ENCODE measurements at places on chromosomes 1 and 21.

DNA sequence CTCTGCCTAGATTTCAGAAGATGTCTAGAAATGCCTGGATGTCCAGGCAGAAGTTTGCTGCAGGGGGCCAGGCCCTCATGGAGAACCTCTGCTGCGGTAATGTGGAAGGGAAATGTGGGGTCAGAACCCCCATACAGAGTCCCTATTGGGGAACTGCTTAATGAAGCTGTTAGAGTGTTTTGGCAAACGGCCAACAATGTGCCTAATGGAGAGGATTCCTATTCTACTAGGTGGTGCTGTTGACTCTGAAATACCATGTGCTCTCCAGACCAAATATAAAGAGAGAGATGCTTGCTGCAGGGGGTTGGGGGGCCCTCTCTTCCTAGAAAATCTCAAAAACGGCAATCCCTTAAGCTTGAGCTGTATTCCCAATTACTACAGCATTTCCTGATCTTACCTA is 57.1 kb upstream of the DR1 start:
- DNase-seq, result no peak

GRCh38 chr1:174982971-174983689 is 16.6 kb upstream of the CACYBP start:
- no peak for DNase-seq

DNA sequence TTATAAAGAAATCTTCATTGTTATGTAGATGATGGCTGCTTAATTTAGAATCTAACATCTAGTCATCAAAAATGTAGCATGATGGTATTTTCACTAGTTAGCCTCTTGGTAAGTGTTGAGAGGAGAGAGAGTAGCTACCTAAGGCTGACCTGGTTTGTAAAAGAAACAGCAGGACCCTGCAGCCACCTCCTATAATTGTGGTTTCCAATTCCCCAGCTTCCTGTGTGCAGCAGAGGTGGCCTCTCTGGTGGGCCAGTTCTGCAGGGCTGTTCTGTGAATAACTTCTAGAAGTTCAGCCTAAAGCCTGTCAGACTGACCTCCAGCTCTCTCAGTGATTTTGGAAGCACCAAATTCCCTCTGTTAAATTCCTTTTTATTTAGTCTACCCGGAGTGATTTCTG is 246.4 kb upstream of the LRRC7 start:
- DNase-seq, result no peak

- DNase-seq, result no peak
These were observed 181.8 kb downstream of the ZNF281 start for GRCh38 chr1:200228081-200228480.

DNA sequence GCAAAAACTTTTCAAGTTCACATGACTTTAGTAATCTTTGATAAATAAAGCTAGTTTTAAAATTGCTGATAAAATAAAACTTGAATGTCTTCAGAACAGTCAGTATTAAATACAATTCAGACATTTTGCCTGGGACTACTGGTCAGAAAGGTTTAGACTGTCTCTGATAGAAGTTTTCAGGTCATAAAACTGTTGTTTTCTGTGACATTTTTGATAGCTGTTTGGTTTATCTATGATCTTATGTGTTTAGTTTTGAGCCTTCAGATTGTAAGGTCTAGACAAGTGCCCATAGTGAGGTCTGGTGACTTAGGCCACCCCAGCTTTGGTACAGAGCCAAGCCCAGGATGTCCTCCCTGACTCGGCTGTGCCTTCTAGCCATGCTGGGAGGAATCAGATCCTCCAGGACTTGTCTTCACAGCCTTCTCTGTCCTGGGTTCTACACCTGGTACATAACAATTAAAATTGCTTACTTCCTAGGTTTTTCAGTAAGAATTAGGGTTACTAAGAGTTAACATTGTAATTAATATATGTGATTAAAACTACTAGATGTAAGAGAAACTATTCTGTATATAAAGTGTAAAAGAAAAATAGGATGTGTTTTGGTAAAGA is 15.1 kb upstream of the DNAH14 start:
- DNase-seq, result no peak

DNA sequence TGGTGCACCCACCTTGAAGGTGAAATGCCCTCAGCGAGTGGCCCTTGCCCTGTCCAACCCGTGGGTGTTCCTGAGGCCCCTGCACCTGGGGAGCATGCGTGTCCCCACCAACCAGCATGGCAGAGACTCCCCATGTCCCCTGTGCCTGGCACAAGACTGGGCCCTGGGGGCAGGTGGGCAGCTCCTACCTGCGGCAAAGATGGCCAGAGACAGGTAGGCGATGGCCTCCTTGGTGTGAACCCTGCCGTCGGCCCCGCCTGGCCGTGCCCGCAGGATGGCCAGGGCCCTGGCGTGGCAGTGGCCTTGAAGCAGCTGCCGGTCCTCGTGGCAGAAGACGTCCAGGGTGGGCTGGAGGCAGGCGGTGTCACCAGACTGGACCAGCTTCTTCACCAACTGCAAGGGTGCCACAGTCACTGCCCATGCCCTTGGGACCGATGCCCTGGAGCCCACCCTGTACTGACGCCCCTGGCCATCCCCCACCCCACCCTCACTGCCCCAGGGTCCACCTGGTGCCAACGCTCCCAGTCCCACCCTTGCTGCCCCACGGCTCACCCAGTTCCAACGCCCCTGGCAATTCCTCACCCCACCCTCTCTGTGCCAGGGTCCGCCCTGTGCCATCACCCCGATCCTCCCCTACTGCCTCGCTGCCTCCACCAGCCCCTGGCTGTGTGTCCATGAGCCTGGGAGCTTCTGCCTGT is 15.7 kb downstream of the TTC34 start:
- no peak for DNase-seq

- DNase-seq, result no peak
These were observed 29.1 kb upstream of the SOAT1 start for GRCh38 chr1:179264507-179264906.

DNA sequence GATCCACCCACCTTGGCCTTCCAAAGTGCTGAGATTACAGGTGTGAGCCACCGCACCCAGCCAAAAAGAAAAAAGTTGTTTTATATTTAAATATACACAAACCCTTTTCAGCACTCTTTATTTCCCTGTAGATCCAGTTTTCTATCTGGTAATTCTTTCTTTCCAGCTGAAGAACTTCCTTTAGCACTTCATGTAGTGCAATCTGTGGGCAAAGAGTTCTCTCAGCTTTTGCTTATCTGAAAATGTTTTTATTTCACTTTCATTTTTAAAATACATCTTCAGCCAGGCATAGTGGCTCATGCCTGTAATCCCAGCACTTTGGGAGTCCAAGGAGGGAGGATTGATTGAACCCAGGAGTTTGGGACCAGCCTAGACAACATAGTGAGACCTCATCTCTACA is 28.5 kb upstream of the HYI start:
- no peak for DNase-seq

DNA sequence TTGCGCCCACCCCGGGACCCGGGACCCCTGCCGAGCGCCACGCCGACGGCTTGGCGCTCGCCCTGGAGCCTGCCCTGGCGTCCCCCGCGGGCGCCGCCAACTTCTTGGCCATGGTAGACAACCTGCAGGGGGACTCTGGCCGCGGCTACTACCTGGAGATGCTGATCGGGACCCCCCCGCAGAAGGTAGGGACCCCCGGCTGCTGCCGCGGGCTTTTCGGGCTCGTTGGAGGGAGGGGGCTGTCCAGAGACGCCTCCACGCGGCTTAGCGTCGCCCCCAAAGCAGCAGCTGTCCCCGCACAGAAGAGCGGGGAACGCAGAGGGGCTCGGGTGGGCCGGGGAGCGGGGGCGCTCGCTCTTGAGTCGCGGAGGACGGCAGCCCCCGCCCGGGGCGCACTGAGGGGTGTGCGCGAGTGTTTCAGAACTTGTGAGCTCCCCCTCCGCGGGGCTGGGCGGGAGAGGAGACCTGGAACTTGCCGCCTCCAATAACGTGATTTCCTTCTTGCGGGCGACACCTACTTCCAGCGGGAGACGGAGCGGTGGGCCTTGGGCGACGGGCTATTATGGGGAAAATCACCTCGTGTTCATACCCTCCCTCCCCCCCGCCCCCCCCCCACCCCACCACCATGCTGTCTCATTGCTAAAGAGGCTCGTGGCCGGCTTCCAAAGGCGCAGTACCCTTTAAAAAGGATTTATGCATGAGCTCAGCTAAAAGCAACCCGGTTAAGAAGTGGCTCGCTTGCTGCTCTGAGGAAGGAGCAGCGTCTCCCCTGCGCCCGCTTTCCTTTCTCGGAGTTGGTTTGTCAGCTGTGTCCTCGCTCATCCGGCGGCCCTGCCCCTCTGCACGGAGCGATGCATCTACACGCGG is 664 bp downstream of the BACE2 start:
- no peak for DNase-seq

- no peak for DNase-seq
These were observed 92.6 kb downstream of the IGSF21 start for GRCh38 chr1:18200136-18200717.

- no peak for DNase-seq
These were observed 19.9 kb upstream of the KCNA10 start for GRCh38 chr1:110538921-110539320.

DNA sequence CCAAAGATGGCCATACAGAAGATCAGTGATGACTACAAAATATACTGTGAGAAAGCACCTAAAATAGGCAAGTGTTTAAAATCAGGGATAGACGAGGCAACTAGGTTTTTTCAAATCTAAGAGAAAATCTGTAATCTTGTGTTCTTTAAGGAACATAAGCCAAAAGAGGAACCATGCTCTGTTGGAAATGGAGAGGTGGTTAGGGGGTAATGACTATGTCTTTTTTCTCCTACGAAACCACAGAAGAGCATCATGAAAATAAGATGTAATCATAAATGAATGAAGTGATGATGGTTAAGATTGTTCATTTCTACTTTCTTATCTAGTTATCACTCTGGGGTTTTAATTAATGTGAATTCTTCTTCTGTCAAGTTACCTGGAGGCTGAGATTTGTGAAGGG is 43.1 kb downstream of the RGSL1 start:
- DNase-seq, result no peak

Measured in GM04504 (cell line).